ENCODE measurements at places on chromosomes 6 and 20.
A peak's percentile ranks its signal among the peaks of the same experiment; 100 is the strongest.

GRCh38 chr6:82441047-82441855 is 77.6 kb downstream of the TPBG start:
- no peak for DNase-seq

GRCh38 chr6:3908223-3908622 is 59.0 kb downstream of the FAM50B start:
- no peak for DNase-seq

DNA sequence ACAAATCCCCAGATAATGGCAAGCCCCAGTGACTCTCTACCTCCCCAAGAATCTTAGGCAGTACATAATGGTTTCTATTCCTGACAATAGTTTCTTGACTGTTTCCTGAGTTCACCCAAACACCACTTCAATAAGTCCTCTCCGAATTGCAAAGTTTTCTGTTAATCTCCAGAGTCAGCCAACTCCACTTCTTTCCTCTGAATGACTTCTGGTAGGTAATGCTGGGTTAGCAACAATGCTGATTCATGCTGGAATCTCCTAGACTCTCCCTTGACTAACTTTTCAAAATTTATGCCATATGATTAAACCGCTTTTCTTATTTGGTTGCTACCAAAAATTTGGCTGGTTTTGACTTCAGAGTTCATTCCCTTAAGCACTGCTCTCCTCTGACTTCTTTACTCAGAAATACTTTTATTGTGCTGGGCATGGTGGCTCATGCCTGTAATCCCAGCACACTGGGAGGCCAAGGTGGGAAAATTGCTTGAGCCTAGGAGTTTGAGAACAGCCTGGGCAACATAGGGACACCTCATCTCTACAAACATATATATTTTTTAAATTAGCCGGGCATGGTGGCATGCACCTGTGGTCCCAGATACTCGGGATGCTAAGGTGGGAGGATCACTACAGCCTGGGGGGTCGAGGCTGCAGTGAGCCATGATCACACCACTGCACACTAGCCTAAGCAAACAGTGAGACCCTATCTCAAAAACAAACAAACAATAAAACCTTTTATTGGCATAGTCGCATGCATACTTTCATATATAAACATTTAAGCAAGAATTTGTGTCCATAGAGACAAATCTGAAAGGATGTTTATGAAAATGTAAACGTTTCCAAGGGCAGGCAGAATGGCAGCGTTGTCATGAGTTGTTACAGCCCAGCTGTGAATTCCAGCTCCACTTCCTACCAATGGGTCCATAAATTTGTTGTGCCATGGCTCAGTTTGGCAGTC is 249.3 kb upstream of the PLN start:
- DNase-seq, result no peak

- no peak for DNase-seq
Observed at GRCh38 chr20:16575390-16576140, 2.3 kb upstream of the KIF16B start.

DNA sequence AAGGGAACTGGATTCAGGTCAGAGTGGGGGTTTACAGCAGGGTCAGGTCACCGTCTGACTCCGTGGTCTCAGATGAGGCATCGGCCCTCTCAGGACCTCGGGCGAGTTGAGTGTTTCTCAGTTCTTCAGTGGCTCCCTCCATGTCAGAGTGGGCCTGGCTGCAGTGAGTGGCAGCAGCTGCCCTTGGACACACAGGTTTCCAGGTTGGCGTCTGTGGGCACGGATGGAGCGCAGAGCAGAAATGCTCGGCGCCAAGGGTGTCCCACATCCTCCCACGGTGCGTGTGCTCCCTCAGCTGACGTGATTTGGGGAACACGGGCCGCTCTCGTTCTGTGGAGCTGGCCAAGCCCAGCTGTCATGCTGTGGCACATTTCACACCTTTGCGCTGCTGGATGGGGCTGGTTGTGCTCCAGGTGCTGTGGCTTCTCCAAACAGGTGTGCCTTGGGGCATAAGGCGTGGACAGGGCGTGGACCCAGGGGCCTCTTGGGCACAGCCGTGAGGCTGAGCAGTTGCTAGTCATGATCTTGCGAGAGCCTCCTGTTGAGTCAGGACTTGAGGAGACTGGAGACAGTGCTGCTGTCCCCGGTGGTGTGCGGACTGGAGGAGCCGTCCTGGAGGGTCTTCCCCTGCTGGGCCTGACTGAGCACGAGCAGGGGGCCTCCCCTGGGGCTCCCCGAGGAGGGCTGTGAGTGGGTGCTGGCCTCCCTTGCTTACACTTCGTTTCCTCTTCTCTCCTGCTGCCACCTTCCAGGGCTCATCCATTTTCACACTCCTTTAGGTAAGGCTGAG is 9.5 kb upstream of the DNAJC5 start:
- DNase-seq, result no peak

DNA sequence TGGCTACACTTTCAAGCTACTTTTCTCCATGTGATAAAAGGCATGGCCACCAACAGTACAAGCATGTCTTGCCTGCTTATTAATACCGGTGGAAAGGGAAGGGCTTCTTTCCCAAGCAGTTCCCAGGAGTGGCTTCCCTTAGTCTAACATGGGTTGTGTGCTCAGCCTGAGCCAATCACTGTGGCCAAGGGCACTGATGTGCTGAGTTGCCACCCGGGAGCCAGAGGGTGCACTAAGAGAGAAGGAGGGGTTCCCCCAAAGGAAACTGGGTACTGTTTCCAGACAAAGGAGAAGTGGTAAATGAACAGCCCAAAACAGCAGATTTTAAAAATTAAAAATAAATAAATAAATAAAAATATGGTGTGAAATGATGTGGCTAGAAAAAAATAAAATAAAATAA is 68.5 kb downstream of the BANF2 start:
- DNase-seq, result no peak

DNA sequence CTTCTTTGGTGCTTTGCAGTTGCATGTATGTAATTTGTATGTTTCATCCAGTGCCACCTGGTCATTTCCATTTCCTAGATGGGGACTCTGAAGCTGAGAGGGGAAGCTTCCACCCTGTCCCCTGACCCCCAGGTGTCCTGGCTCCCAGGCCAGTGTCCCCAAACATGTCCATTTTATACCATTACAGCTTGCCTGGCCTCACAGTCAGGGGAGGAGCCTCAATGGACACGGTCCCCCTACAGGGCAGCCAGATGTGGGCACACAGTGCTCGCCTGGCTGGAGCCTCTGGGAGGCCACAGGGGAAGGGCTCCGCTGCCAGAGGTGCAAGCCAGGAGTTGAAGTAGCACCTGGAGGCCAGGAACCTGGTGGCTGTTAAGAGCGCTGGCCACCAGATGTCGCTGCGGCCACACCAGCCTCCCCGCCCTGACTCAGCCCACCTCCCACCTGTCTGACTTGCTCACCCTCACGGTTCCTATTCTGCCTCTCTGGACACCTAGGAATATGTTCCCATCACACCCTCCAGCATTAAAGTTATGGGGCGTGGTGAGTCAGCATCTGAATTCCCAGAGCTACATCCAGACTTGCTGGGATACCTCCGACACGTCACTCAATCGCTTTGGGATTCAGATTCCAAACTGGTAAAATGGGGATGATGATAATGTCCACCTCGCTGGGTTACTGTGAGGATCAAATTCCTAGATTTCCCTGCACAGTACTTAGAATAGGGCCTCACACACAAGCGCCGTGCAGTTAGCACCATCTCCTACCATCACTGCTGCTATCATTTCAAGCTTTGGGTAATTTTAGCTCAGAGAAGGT is 107.4 kb downstream of the SULF2 start:
- DNase-seq, result peak; percentile 44

GRCh38 chr20:57095426-57095825 is 171.0 kb downstream of the BMP7 start:
- no peak for DNase-seq

- no peak for DNase-seq
Observed at GRCh38 chr6:26232940-26233648, 131.9 kb upstream of the BTN3A2 start.

DNA sequence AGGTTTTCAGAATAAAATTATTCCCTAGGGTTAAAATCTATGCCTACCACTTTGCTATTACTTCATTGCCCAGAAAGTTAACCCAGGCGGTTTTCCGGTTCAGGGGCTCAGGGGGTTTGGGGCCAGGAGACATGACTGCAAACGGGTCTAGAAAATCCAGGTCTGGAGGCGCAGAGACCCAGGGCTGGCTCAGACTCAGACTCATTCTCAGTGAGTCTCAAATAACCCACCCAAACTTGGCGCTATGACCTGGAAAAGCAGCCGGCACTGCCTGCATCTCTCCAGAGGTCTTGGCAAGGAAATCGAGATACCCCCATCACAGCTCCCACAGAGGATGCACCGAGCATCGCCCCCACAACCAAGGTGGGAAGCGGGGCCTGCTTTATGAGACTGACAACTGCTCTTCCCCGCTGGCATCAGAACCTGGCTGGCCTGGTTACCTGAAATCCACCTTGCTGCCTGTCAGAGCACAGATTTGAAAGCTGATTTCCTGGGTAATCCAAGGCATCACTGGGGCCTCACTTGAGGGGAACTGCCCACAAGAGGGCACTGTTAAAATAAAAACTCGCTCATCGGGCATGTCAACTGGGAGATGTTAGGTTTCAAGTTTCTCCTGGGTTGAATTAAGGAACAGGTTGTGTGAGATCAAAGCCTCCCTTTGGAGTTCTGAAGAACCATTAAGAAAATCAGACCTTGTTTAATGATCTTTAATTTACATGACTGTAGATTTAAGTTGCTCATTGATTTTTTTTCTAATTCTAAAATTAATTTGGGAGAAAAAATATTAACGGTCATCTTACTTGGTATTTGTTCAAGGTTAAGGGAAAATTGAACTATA is 55.1 kb downstream of the KIF16B start:
- DNase-seq, result no peak

DNA sequence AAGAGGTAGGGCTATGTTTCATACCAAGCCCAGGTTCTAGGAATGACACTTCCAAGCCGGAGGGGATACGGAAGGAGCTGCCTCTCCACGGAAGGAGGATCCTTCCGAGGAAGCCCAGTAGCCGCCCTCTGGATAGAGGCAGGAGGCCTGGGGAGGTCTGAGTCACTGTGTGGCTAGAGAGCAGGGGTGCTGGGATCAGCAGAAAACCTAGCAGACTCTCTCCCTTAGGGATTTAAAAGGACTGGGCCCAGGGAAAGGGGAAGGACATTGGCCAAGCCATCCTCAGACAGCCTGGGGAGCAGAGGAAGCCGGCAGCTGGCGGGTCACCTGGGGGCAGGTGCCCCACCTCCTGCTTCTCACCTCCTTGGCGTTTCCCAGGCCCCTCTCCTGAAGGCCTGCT is 36.6 kb upstream of the NFATC2 start:
- no peak for DNase-seq

DNA sequence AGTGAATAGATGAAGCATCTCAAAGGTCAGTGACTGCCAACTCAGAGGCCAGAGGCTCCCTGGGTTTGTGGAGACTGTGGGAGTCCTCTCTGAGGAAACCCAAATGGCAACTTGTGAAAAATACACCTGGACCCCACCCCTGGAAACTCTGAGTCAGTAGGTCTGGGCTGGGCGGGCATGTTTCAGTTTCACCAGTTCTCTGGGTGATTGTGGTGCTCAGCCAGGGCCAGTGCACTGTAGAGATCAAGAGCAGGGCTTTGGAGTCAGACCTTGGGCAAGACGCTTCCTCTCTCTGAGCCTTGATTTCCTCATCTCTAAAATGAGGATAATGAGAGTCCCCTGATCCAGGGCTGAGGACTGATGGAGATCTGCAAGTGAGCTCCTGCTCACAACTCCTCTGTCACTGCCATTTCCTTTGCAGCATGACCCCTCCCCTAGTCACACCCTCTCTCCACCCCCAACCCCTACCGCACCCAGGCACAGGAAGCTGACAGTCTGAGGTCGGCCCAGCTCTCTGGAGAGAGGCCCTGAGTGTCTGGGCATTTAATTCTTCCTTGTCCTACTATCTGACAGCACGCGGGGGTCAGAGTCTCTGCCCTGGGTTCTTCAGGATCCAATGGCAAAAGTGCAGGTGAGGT is 5.1 kb downstream of the DEF6 start:
- peak; percentile 88 for DNase-seq

DNA sequence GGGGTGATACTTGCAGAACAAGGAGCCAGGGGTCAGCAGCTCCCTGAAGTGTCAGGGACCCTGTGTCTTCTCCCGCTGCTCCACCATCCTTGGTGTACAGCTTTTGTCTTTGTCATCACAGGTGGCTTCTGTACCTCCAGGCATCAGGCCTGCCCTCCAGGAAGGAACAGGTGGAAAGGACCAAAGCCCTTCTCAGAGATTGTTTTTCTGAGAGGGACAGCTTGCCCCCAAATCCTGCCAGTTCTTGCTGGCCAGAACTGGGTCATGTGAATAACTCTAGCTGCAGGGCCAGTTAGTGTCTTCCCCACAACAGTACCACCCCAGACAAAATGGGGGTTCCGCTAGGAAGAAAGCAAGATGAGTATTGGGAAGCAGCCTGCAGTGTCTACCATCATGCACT is 31.4 kb downstream of the SNPH start:
- DNase-seq, result no peak

- DNase-seq, result no peak
Observed at GRCh38 chr6:99522531-99522930, 7.3 kb upstream of the USP45 start.

DNA sequence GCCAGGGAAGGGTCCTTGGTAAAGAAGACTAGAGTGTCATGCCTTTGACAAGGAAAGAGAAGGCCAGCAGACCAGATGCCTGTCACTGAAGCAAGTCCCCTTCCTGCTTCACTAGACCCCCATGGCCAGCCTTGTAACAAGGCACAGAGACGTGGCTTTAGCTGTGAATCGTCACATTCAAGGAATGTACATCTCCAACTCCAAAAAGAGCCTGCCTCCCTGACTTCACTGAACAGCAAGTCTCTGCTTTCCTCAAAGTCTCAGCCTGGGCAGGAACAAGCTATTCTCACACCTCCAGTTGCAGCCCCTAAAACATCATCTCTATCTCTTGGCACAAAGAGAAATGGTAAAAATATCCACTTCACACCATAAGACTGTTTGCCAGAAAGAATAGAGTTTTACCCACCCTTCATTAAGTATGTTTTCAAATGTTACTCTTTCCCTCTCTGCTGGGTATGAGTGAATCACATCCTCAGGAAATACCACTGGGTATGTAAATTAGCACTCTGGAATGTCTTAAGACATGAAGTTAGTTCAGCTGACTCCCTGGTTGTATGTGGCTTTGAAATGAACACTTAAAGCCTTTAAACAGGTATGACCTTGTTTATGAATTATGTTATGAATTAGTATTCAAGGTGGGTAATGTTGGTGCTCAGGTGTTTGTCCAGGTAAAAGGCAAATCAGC is 46.4 kb upstream of the NT5E start:
- DNase-seq, result no peak

GRCh38 chr6:115000736-115001135 is 657.9 kb upstream of the HS3ST5 start:
- DNase-seq, result no peak

GRCh38 chr6:149306967-149307366 is 10.5 kb upstream of the TAB2 start:
- DNase-seq, result no peak

GRCh38 chr6:168196385-168196860 is 117.4 kb upstream of the FRMD1 start:
- DNase-seq, result no peak

DNA sequence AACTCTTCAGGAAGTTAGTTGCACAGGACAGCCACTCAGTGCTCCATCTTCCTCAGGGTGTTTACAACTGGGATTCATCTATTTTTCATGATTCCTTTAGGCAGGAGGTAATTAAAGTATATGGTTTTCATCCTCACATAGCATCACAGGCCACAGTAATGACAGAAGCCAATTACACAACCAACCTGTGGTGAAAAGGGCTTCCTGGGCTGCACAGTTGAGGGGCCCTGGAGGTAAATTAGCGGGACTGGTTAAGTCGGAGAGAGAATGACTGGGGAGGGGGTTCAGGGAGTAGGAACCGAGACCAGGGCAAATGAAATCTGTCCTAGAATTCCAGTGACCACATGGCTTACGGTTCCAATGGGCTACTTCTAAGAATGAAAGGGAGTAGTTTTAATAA is 37.0 kb downstream of the BAK1 start:
- DNase-seq, result no peak
